HEK293T (cell line): ENCODE measurements at places on chromosomes 7 and 10.
A peak's percentile ranks its signal among the peaks of the same experiment; 100 is the strongest.

- DNase-seq = peak; percentile 68
Measured at GRCh38 chr7:95476904-95477594, 8.7 kb upstream of the ASB4 start.

DNA sequence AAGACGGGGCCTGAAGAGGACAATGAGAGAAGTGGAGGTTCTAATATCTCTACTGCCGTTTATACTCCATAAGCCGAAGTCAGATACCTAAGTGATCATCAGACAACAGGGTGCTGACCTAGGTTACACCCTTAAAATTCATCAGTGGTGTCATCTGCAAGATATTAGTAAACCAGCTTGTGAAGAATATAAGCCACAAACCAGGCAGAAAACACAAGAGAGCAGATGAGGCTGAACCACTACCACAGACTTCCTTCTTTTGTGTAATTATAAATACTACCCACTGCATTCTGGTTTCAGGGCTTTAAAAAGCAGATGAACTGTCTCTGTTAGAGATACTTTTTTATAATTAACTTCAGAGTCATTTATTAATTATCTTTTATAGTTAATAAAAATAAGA lies 69.0 kb upstream of the LRRC17 start:
- no peak for DNase-seq

- DNase-seq = no peak
Measured at GRCh38 chr7:105827151-105827875, 49.1 kb downstream of the ATXN7L1 start.

- no peak for DNase-seq
Measured at GRCh38 chr7:51961804-51962203, 645.2 kb upstream of the COBL start.

DNA sequence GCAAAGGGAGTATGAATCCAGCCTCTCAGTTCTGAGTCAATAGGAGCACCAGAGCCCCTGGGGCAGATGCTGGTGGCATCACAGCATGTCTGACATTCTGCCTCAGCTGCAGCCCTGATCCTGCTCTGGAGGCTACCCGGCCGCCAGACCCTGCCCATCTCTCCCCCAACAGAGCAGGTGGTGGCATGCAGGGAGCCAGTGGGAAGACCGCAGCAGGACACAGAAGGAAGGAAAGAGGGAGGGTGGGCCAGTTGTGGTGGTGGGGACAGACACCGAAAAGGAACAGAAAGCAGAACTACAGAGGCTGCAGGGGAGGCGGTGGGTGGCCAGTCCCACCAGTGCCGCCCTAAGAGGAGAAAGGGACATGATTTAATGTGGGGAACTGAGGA lies 35.3 kb downstream of the BLNK start:
- DNase-seq = no peak

GRCh38 chr10:7428673-7429350 lies 18.0 kb upstream of the SFMBT2 start:
- DNase-seq = no peak

GRCh38 chr7:138876326-138876725 lies 78.3 kb upstream of the ATP6V0A4 start:
- no peak for DNase-seq

DNA sequence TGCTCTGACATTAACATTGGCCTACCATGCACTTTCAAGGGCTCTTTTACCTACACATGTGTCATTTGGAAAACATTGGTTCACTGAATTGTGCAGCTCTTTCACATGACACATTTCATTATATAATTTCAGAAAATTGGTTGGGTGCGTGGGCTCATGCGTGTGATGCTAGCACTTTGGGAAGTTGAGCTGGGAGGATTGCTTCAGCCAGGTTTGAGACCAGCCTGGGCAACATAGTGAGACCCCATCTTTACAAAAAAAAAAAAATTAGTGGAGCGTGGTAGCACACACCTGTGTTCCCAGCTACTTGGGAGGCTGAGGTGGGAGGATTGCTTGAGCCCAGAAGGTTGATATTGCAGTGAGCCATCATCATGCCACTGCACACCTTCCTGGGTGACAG lies 3.9 kb downstream of the TASOR2 start:
- DNase-seq = no peak

- no peak for DNase-seq
Measured at GRCh38 chr7:77266291-77266794, 66.7 kb upstream of the FGL2 start.

- DNase-seq = no peak
Measured at GRCh38 chr10:121155742-121156474, 304.7 kb downstream of the WDR11 start.

GRCh38 chr10:47278152-47278473 lies 21.9 kb upstream of the GDF10 start:
- DNase-seq = no peak

DNA sequence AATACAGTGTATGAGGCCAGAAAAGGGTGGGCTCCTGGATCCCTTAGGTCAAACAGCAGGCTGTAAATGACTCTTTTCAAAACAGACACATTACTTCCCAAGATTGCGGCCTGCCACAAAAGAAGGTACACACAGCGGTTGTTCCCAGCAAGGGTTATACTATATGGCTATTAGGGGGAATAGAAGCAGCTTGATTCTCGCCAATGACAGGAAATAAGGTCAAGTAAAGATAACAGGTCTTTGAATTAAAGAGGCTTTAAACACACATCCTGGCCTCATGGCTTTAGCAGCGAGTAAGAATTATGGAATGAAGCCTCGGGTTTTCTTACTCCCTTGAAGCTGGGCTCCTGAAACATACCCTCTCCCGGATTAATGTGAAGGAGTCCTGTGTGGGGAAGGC lies 58.3 kb downstream of the CYP26A1 start:
- no peak for DNase-seq
